A549 treated with RU486 at 1 μM for 4 hours (cell line): ENCODE measurements at places on chromosomes 2 and 18. TPM values are rescaled to one million over a fixed set of nuclear protein-coding genes. Genes with fewer than 3 reads are reported as not detected.

Gene CNGA3
- 0.02 to 0.06 TPM in 2 of 5 replicates, not detected in the others for total RNA-seq

Gene RNU2-63P
- not detected in 5 replicates for total RNA-seq

Gene TAF4B
- 3.4 to 5.7 TPM (median 5.6 TPM) in 5 replicates for total RNA-seq

Gene IMPACT
- 10.6 to 13.9 TPM (median 13.5 TPM) in 5 replicates for total RNA-seq

Gene NCKAP5
- 0.90 to 2.4 TPM (median 0.96 TPM) in 5 replicates for total RNA-seq
